Stimulated activated CD4-positive, alpha-beta T cell treated with anti-CD3 and anti-CD28 coated beads, Interleukin-4, amount 100 ng/mL, for 4 hours (primary cell): ENCODE measurements at places on chromosomes 7 and 10.

DNA sequence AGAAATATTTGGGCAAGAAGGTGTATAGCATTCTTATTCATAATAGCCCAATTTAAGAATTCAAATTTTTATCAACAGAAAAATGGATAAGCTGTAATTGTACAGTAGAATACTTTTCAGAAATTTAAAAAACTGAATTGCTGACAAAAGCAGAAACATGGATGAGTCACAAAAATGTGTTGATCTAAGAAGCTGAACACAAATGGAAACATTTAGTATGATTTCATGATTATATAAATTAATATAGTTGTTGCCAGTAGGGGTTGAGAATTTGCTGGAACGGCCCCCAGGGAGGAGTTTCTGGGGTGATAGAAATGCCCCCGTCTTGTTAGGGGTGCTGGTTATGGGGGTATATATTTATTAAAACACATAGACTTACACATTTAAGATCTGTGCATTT is 179.1 kb downstream of the KLF6 start:
- no peak for DNase-seq

- DNase-seq: no peak
Observed at GRCh38 chr7:49631960-49632359, 141.5 kb upstream of the VWC2 start.

DNA sequence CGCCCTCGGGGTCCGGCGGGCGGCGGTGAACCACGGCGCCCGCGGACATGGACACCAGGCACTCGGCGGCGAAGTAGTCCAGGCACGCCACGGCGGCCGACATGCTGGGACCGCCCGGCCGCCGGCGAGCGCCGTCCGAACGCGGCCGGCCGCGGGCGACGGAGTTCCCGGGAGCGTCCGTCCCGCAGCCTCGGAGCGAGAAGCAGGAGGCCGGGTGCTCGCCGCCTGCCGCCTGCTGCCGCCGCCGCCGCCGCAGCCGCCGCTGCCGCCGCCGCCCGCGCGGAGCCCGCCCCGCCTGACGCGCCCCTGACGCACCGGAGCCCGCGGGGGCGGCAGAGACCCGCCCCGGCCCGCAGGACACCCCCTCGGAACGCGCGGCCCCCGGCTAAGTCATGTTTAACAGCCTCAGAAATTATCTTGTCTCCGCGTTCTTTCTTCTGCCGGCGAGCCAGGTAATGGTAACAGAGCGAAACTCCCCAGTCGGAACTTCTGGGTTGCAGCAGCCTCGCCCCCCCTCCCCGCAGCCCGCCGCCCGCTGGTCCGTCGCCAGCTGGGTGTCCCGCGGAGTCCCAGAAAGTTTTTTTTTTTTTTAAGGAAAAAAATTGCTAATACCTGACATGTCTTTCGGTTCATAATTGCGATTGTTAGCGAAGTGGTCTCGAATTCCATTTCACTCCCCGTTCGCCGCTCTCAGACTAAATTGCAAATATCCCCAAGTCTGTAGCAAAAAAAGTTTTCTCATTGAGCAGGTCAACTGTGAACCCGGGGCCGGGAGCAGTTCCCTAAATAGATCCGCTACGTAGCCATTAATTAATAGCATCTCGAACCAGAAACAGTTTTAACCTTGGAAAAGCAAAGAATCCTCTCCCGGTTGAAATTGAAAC is at the start of gene KLF14:
KLF14 (minus strand) TSS at position 277 of the 884 bp plus-strand sequence; CDS start at position 103, 174 bp downstream.
- DNase-seq: peak; percentile 39

GRCh38 chr10:101323495-101323894 is 30.5 kb upstream of the BTRC start:
- DNase-seq: no peak

GRCh38 chr10:129761197-129761972 is 202.7 kb downstream of the EBF3 start:
- no peak for DNase-seq

DNA sequence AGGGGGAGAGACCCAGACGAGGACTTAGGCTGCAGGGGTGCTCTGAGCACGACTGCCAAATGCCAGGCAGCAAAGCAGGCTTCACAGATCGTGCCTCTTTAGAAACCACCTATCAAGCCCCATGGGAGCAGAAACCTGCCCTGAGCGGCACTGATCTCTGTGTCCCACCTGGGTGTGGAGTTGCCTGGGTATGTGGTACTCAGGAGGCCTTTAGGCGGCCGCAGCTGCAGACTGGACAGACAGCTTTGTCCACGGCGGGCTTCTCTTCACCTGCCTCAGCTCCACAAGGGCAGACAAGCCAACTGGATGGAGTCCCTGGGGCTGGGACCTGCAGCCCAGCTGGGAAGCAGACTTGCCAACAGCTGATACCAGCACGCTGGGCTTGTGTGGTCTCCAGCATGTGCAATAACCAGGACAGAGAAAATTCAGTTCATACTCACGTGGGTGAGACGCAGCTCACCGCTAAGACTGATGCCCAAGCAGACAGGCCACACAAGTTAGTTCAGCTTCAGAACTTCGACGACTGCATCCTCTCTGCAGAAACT is 163.2 kb downstream of the EBF3 start:
- no peak for DNase-seq

DNA sequence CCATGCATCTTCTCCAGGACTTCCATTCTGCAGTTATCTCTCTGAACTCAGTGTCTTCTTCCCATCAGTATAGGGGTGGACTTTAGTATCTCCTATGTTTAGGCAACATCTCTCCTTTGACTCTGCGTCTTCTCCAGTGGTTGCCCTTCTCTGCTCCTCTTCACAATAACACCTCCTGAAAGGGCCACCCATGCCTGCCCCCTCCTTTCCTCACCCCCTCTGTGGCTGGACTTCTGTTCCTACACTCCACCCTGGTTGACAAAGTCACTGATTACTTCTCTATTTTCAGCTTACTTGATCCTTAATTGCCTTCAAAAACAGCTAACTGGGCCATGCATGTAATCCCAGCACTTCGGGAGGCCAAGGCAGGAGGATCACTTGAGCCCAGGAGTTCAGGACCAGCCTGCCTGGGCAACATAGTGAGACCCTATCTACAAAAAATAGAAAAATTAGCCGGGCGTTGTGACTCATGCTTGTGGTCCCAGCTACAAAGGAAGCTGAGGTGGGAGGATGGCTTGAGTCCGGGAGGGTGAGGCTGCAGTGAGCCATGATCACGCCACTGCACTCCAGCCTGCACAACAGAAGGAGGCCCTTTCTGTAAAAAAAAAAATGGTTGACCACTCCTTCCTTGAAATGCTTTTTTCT is 13.7 kb downstream of the SRGN start:
- DNase-seq: peak; percentile 19

DNA sequence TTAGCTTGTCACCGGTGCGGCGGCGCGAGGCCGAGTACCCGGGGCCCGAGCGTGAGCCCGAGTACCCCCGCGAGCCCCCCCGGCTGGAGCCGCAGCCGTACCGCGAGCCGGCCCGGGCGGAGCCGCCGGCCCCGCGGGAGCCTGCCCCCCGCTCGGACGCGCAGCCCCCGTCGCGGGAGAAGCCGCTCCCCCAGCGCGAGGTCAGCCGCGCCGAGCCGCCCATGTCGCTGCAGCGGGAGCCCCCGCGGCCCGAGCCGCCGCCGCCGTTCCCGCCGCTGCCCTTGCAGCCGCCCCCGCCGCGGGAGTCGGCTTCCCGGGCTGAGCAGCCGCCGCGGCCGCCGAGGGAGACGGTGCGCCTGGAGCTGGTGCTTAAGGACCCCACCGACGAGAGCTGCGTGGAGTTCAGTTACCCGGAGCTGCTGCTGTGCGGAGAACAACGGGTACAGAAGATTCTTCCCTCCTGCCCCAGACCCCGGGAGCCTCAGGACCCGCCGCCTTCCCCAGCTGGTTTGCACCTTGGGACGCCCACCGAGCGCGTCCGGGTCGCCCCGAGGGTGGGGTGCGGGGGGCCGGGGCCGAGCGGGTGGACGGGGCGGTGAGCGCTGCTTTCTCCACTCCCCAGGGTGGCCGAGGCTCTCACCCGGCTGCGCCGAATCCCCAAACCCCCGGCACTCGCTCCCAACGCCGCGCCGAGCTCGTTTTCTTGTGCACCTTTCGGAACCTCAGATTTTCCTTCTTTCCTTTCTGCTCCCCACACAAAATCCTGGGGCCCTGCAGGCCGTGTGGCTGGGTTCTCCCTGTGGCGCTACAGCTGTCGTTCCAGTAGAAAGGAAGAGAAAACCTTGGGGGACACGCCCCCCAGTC is 708 bp downstream of the UBN2 start:
- DNase-seq: peak; percentile 4

GRCh38 chr7:104967595-104967994 is 46.4 kb upstream of the KMT2E start:
- DNase-seq: no peak

DNA sequence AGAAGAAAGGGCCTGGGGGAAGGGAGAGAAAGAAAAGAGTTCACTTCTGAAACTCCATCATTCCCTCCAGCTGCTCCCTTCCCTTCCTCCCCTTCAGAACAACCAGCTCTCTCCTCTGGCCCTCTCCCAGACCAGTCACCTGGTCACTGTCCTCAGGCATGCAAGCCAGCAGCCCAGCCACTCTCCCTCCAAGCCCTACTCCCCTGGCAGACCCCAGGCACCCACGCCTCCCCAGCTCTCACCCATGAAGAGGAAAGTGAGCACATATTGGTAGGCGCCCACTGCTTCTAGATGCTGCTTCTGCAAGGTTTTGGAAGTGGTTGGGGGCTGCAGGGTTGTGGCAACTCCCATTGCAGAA is 353 bp downstream of the MOGAT3 start:
- DNase-seq: no peak

- no peak for DNase-seq
Observed at GRCh38 chr7:32275216-32276009, 205.2 kb upstream of the PDE1C start.
